ENCODE measurements at places on chromosomes 16 and 17. TPM values are rescaled to one million over a fixed set of nuclear protein-coding genes. Genes with fewer than 3 reads are reported as not detected.

Gene APOBR
- polyA plus RNA-seq = 0.14 TPM

Gene GRAP
- polyA plus RNA-seq = 1.9 TPM

GRCh38 chr17:7916385-7916682 is 245 bp upstream of the RNF227 start:
- no peak for DNase-seq

DNA sequence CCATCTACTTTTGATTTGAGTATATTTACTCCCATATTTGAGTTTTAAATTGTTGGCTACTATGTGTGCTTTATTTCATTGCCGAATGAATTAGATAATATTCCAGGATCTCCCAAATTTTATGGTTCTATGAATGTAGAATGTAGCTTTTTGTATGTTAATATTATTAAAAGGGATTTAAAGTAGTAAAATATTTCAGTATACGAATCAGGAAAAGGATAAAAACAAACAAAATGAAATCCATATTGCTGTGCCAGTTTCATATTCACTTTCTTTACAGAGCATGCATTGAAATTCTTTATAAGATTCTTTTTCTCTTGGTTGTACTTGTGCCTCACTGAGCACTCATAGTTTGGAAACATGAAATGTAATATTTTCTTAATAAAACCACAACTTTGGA is 155.1 kb downstream of the CHD9 start:
- no peak for DNase-seq

DNA sequence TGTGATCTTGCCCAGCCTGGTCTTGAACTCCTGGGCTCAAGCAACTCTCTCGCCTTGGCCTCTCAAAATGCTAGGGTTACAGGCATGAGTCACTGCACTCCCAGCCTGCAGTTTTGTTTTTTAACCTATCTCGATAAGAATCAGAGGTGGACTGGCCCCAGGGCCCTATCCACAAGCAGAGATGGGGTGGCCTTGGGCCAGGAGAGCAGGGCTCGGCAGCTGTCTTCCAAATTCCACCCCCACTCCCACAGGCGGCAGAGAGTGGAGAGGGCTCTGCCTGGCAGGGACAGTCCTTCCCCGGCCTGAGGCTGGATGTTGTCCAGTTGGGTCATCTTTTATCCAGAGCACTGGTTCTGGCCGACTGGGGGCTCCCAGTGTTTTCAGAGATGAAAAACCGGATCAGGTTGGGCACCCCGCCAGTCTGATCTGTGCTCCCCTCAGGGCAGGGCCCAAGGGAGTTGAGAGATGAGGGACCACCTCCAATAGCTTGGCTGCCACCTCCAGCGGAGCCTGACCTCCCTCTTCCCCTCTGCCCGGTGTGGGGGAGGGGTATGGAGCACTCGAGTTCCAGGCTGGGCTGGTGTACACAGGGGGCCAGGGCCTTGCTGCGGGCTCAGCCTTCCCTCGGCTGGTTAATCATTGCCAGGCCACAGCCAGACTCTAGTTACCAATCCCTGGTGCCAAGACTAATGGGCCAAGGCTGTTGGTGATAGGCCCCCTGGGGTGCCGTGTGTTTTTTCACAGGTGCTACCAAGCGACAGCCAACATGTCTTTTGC is 30.3 kb upstream of the MYO15B start:
- no peak for DNase-seq

DNA sequence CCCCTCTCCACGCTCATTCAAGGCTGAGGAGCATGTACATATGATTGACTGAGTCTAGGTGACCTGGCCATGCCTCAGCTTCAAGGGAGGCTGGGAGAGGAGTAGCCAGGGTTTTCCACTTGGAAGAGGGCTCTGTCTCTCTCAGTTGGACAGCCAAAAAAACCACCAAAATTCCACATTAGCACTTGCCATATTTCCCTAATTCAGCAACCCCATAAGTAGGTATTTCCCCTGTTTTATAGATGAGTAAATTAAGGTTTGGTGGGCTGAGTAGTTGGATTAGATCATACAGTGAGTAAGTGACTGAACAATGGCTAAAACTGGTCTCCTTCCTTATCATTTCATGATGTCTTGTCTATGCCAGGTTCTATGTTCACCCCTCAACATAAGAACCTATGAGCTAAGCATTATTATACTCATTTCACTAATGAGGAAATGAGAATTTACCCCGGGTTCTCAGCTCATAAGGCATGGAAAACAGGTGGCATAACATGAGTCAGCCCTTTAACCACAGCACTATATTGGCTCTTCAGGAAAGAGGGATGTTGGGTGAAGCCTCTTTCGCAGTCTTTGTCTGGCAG is 68.0 kb upstream of the GAS7 start:
- DNase-seq = no peak

Data from psoas muscle (tissue), 8 donors.